ENCODE measurements at places on chromosomes 3 and 15.

DNA sequence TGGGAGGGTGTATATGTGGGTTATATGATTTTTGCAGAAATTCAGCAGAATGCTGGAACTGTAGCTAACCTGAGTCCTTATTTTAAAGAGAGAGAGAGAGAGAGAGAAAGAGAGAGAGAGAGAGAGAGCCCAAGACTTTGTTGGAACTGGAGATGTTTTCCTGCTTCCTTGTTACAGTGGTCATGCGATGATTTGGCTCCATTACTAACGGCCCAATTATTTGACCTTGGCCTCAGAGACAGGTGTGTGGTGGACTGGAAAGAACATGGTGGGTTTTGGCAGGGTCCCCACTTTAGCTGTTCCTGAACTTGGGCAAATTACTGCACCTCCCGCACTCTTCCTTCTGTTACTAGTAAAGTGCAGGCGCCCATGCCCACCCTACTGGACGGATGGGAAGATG is 14.8 kb upstream of the ACSBG1 start:
- no peak for DNase-seq

DNA sequence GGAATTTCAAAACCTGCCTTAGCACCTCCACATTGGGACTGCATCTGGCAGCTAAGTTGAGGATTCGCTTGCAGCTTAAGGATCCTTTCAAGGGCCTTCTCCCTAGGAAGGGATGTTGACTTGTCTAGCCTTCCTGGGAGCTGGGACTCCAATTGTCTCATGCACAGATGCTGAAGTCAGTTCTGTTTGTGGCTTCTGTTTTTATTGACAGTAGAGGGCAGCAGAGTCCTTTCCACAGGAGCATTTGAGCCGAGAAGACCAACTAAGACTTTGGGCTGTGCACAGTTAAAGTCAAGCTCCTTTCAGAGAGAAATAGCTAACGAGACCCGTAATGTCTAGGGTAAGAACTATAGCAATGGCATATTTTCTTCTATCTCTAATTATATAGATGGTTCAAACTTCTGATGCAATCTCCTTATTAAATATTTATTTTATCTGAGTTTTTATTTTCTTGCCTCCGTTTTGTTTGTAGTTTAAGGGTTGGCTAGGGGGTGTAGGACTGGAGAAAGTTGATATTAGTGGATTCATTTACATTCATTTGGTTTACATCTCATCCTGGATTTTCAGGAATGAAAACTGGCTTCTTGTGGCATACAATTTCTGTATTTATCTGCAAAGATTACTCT is 59.7 kb upstream of the KBTBD8 start:
- DNase-seq = no peak

- no peak for DNase-seq
Measured at GRCh38 chr3:172204716-172205115, 165.3 kb downstream of the FNDC3B start.

- DNase-seq = no peak
Measured at GRCh38 chr15:27438403-27439375, 467.7 kb downstream of the GABRG3 start.

GRCh38 chr3:9826815-9827573 is 16.8 kb downstream of the RPUSD3 start:
- no peak for DNase-seq

- DNase-seq = no peak
Measured at GRCh38 chr3:188390343-188390718, 236.4 kb downstream of the LPP start.

- no peak for DNase-seq
Measured at GRCh38 chr3:134426660-134427181, 52.5 kb upstream of the AMOTL2 start.

- no peak for DNase-seq
Measured at GRCh38 chr3:168517249-168518071, 421.7 kb upstream of the GOLIM4 start.

- no peak for DNase-seq
Measured at GRCh38 chr3:122390665-122391064, 6.7 kb downstream of the FAM162A start.

DNA sequence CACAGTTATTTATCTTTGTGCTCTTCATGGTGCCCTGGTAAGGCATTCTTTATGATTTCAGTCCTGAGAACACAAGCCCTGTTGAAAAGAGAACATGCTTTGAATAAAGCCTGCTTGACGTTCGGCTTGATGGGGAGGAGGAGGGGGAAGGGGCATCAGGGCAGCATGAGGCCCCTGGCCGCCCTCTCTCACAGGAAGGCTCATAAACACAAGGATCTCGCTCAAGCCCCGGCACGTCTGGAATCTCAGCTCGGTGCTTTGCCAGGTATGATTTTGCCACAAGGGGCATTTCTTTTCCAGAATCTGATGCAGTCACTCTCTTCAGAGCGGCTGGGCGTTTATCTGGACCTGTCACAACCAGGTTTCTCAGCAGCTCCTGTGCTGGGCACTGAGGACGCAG is 129.4 kb downstream of the DNAJB8 start:
- DNase-seq = no peak

DNA sequence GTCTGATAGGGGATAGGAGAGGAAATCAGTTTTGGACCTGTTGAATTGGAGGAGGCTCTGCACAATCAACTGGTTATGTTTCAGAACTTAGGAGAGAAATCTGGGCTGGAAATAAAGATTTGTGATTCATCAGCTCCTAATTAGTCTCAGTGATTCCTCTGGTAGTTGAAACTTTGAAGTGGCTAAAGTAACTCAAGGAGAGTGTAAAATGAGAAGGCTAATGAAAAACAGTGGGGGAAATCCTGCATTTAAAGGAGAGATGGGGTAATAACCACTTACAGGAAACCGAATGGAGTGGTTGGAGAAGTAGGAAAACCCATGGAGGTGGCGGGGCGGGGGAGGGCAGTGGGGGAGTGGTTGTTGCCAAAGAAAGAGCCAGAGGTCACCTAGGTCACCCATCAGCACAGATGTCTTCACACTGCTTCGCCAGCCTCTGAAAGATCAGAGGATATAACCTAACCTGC is 32.6 kb downstream of the MAP2K5 start:
- no peak for DNase-seq

DNA sequence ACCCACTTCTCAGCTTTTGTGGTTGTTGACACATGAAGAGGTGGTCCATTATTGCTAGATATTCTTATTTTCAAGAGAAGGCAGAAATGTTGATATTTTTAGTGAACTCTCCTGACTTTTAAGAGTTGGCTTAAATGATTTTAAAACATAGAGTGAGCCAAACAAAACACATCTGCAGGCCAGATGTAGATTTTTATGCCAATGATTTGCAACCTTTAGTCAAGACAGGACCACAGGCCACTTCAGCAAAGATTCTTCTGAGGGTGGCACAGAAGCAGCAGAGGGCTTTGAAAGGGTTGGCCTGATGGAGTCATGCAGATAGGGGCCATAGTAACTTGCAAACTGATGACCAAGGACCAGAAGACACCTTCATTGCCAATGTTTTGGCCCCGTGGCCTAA is 276.5 kb upstream of the P2RY1 start:
- DNase-seq = no peak

GRCh38 chr3:65560133-65560532 is 478.6 kb downstream of the MAGI1 start:
- no peak for DNase-seq

- no peak for DNase-seq
Measured at GRCh38 chr15:101242160-101242998, 9.5 kb downstream of the CHSY1 start.

DNA sequence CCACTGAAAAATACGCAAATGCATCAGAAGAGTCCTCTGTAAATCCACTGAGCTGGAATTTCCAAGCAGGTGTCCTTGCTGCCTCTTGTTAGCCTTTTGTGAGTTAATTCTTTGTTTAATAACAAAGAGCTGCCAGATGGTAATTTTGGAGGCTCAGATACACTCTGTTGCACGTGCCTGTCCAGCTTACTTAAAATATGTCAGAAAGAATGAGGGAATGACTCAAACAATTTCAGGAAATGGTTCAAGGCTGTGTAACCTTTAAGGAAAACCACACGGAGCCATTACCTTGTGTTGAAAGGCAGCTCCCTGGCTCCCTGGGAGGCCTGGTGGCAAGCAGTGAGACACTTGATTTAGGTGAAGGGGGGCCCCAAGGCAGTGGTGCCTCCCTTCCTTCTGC is 302.2 kb upstream of the CTDSPL start:
- DNase-seq = no peak

DNA sequence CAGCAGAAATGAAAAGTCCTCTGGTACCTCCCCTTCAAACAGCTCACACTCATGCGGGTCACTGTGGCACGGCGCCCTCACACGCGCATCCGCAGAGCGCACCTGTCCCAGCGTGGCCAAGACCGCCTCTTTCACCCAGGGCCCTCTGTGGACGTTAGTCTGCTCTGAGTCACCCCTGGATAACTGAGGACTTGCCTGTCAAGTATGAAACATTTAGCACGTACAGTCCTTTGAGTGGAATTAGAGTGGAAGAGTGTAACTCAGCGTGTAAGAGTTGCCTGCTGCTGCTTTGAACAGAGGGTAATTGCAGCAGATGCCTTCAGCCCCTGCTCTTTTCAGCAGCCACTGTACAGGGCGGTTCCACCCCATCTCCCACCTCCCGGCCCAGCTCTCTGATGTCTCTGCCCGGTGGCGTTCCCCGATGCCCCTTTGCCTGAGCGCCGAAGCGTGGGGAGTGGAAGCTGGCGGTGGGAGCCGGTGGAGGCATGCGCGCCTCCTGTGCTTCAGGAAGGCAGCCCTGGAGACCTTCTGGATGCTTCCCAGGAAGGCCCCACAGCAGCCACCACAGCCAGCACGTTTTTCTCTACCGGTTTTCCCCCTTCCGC is 23.0 kb downstream of the CPN2 start:
- no peak for DNase-seq

DNA sequence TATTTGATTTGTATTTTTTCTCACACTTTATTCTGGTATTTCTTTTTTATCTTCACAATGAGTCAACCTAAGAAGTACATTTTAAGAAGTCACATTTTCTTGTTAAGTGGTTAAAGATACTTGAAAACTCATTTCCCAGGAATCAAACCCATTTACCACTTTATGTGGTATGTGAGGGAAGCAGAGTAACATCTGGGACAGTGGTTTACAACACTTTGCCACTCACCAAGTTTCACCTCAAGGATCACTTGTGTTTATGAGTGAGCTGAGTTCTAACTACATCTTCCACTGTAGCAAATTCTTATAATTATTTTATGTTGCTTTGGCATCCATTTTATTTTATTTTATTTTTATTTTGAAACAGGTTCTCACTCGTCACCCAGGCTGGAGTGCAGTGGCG is 53.8 kb downstream of the IGSF11 start:
- no peak for DNase-seq

- DNase-seq = no peak
Measured at GRCh38 chr3:149967086-149967685, 3.5 kb downstream of the PFN2 start.

DNA sequence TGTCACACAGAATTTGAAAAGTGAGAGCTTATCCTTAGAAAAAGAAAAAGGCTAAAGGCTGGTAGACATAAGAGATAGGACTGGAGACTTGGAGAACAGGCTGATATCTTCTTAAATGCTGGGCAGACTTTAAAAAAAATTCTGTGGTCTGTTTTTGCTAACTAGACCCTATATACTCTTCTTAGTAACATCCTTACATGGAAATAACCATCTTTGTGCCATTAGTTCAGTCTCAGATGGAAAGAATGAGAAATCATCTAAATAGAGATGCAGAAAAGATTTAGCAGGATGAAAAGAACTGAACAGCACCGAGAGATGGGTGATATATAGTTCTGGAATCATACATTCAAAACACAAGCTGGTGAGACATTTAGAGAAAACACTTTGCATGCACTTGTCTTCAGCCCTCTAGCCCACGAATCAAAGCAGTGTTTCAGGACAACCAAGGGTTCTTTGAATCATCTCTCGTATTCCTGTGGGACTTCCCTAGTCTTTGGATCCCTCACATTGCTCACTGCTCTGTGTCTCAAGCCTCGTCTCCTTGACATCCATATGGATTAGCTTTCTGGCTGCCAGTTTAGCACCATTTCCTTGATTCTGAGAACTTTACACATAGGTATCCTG is 93.0 kb upstream of the LYSMD4 start:
- DNase-seq = no peak

DNA sequence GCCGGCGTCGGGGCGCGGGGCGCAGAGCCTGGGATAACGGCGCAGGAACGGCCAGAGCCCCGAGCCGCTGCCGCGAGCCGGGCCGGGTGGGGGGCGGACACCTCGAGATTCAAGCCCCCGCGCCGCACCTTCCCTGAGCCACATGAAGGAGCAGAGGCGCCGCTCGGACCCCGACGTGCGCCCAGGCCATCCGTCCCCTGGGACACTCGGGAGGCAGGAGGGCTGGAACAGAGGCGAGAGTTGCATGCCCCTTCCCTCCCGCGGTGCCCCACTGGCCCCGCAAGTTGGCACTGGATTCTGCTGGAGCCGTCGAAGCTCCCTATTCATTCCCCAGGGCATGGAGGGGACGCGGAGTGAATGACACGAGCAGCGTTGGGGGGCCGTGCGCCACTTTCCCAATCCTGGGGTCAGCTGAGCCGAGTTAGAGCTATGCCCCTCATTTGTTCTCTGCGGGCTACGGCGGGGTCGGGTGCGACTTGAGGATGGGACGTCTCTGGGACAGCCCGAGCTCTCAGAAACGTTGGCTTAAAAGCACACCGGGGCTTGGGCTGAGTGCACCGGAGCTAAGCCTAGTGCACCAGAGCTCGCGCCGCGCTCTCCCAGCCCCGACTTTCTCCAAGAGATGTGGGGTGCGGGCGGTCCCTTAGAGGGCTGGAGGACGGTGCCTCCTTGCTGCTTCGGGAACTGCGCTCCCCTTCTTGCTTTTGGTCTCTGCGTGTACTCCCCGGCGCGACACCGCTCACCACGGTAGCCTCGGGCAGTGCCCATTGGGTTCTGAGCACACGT is 588 bp downstream of the SLC6A1 start:
- no peak for DNase-seq

- DNase-seq = no peak
Measured at GRCh38 chr3:3516996-3517395, 282.2 kb upstream of the LRRN1 start.
